ENCODE measurements at places on chromosomes 5 and 9. TPM values are rescaled to one million over a fixed set of nuclear protein-coding genes. Genes with fewer than 3 reads are reported as not detected.
A peak's percentile ranks its signal among the peaks of the same experiment; 100 is the strongest.

DNA sequence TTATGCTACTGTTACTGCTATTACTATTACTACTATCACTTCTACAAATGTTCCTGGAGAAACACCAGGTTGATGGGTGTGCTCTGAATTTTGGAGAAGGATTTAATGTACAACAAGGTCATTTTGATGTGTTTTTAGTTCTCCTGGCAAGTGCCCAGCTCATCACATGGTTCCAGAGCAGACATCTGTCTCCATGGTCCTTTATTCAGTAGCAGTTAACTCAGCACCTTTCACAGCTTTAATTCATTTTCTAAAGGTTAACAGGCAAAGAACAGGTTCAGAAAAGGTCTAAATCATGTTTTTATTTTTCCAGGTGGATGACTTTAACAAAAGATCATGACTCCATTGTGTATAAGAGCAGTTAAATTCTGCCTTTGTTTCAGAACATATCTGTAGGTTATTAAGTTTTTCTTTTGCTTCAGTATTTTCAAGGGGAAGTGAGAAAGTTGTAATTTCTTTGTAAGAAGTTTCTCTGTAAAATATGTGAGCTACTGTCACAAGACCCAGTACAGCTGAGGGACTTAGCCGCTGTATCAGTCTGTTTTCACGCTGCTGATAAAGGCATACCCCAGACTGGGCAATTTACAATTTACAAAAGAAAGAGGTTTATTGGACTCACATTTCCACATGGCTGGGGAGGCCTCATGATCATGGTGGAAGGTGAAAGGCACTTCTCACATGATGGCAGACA, 41.9 kb downstream of the MTRR start:
- no peaks in the 10 kb centered on the region for H3K27me3 ChIP-seq
- no peaks in the 10 kb centered on the region for H3K4me1 ChIP-seq
- H3K27ac ChIP-seq, result no peak overlapping the region
- peaks cover 15% of the 10 kb centered on the region for H3K36me3 ChIP-seq

DNA sequence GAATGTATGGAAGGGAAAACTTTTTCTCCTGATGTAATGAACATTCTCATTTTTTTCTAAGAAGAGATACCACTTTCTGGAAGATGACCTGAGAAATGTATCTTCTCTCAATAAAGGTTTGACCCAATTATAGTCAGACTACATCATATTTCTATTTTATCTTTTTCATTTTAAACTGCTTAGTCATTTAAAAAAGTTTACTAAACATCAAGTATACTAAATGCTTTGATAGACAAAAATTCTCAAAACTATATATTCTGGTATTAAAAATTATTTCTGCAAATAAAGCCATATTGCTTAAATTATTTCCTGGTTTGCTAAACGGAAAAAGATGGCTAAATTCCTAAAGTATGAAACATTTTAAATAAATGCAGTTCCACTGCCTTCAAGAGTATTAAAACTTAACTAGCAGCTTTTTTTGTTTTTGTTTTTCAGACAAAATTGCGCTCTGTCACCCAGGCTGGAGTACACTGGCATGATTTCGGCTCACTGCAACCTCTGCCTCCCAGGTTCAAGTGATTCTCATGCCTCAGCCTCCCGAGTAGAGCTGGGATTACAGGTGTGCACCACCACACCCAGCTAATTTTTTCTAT, 37.1 kb downstream of the FBXW11 start:
- no peak overlapping the region for H3K27ac ChIP-seq
- DNase-seq, result no peak
- H3K36me3 ChIP-seq, result no peaks in the 10 kb centered on the region

DNA sequence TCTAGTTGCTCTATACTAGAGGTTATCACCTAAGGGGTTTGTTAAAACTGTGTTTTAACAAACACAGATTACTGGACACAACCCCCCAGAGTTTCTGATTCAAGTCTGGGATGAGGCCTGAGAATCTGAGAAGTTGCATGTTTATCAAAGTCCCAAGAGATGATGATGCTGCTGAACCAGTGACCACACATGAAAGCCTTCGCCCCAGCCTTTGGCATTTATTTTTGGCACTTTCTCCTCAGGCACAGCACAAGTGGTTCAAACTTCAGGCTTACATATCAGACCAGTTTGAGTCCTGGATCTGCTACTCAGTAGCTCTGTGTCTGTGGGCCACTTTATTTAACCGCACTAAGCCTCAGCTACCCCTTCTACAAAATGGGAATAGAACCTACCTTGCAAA, 407.2 kb upstream of the PIK3R1 start:
- peaks cover 33% of the 10 kb centered on the region for H3K4me1 ChIP-seq
- no peaks in the 10 kb centered on the region for H3K36me3 ChIP-seq
- peak overlapping the region; percentile 88 for H3K27ac ChIP-seq
- H3K27me3 ChIP-seq, result no peaks in the 10 kb centered on the region
- no peak overlapping the region for H3K4me3 ChIP-seq
- no peak for DNase-seq

- DNase-seq, result no peak
- H3K27ac ChIP-seq, result no peak overlapping the region
- no peaks in the 10 kb centered on the region for H3K4me1 ChIP-seq
- H3K36me3 ChIP-seq, result no peaks in the 10 kb centered on the region
- no peak overlapping the region for H3K4me3 ChIP-seq
- H3K27me3 ChIP-seq, result no peaks in the 10 kb centered on the region
Observed at GRCh38 chr5:176588297-176588696, 21.7 kb downstream of the GPRIN1 start.

DNA sequence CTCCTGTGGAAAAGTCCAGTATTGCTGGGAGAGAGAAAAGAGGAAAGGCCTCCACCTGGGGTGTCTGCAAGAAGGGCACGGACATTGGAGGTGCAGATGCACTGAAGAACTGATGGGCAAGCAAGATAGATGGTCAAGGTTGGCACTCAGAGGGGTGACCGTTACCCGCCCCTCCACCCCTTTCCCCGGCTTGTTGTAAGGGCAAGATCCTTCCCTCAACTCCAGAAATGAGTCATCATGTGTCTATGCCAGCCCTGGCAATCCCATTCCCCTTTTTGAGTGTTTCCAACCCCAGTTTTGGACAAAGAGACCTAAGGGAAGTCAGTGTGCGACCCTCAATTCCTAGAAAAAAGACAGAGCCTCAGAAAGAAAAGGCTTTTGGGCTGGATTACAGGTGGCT, 34.9 kb upstream of the ATP6V1G1 start:
- H3K27ac ChIP-seq, result no peak overlapping the region
- peaks cover 7% of the 10 kb centered on the region for H3K27me3 ChIP-seq
- no peak for DNase-seq
- no peak overlapping the region for H3K4me3 ChIP-seq
- H3K4me1 ChIP-seq, result no peaks in the 10 kb centered on the region
- H3K36me3 ChIP-seq, result no peaks in the 10 kb centered on the region

DNA sequence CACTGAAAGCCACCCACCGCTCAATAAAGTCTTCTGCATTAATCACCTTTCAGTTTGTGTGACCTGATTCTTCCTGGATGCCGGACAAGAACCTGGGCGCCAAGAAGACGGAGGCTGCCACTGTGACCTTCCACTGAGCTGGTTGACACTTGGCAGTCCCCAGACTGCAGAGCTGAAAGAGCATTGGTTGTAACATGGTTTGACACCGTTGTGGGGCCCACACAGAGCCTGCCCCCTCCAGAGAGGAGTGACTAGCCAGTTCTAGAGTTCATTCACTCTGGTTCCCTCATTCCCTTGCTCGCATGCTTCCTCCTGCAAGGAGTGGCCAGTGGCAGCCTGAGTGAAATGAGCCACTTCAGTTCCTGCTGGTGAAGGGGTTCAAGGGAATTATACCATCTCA, 86.2 kb upstream of the ANXA1 start:
- no peak for DNase-seq
- H3K36me3 ChIP-seq, result no peaks in the 10 kb centered on the region
- no peaks in the 10 kb centered on the region for H3K4me1 ChIP-seq
- no peaks in the 10 kb centered on the region for H3K27me3 ChIP-seq

GRCh38 chr9:726005-726404, 115.5 kb upstream of the DMRT1 start:
- H3K27ac ChIP-seq, result no peak overlapping the region
- H3K4me1 ChIP-seq, result peaks cover 21% of the 10 kb centered on the region
- no peak overlapping the region for H3K4me3 ChIP-seq

- no peaks in the 10 kb centered on the region for H3K27me3 ChIP-seq
- no peak overlapping the region for H3K27ac ChIP-seq
- no peak for DNase-seq
- H3K4me3 ChIP-seq, result no peak overlapping the region
Observed at GRCh38 chr9:92737611-92738299, 26.9 kb downstream of the BICD2 start.

GRCh38 chr5:77355751-77356150, 136.4 kb downstream of the WDR41 start:
- H3K27me3 ChIP-seq, result no peaks in the 10 kb centered on the region
- H3K4me3 ChIP-seq, result no peak overlapping the region
- no peak for DNase-seq
- H3K4me1 ChIP-seq, result no peaks in the 10 kb centered on the region

DNA sequence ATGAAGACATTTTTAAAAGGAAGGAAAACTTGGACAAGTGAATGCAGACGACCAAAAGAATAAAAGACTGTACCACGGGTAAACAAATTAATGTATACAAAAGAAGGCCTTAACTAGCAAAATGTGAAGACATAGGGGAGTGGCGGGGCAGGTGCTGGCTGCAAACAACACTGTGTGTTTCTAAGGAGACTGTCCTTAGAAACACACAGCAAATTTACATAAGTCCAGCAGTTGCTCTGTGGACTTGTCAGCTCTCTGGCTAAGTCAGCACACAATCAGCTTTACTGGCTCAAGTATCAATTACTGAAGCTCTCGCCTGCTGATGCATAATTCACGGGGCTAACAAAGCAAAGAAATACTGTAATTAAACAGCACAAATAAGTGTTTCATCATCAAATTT, 24.8 kb downstream of the PTBP3 start:
- no peaks in the 10 kb centered on the region for H3K4me1 ChIP-seq
- H3K36me3 ChIP-seq, result no peaks in the 10 kb centered on the region
- no peak overlapping the region for H3K27ac ChIP-seq
- no peak for DNase-seq
- no peaks in the 10 kb centered on the region for H3K27me3 ChIP-seq

- H3K4me3 ChIP-seq, result no peak overlapping the region
- no peak for DNase-seq
- peak overlapping the region; percentile 18 for H3K27ac ChIP-seq
- H3K36me3 ChIP-seq, result no peaks in the 10 kb centered on the region
- H3K27me3 ChIP-seq, result no peaks in the 10 kb centered on the region
- H3K4me1 ChIP-seq, result peaks cover 8% of the 10 kb centered on the region
Observed at GRCh38 chr5:67214707-67215447, 18.3 kb upstream of the CD180 start.

DNA sequence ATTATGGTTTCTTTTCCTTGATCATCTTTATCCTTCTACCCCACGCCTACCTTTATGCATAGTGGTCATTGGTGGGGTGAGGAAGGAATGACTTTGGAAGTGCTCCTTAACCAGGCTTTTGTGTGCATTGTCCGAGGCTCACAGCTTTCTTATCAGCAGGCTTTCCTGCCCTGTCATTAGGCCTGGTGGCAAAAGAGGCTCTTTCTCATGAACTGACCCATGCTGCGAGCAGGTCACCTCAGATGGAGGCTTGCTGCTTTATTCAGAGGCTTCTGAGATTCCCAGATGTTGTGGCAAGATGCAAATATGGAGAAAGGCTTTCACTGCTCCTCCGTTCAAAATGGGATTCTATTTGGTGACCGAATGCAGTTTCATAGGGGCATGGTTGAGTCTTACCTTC, 57.4 kb upstream of the DMRTA1 start:
- H3K27ac ChIP-seq, result no peak overlapping the region
- no peaks in the 10 kb centered on the region for H3K27me3 ChIP-seq
- H3K4me3 ChIP-seq, result no peak overlapping the region
- H3K36me3 ChIP-seq, result no peaks in the 10 kb centered on the region
- no peak for DNase-seq

GRCh38 chr9:71830153-71830552, 61.8 kb upstream of the CEMIP2 start:
- no peaks in the 10 kb centered on the region for H3K4me1 ChIP-seq
- no peak overlapping the region for H3K4me3 ChIP-seq
- no peaks in the 10 kb centered on the region for H3K36me3 ChIP-seq
- no peak overlapping the region for H3K27ac ChIP-seq

- H3K27me3 ChIP-seq, result no peaks in the 10 kb centered on the region
- H3K4me3 ChIP-seq, result no peak overlapping the region
- H3K27ac ChIP-seq, result no peak overlapping the region
- DNase-seq, result no peak
- no peaks in the 10 kb centered on the region for H3K36me3 ChIP-seq
Observed at GRCh38 chr9:91059713-91060112, 258.1 kb downstream of the SYK start.

DNA sequence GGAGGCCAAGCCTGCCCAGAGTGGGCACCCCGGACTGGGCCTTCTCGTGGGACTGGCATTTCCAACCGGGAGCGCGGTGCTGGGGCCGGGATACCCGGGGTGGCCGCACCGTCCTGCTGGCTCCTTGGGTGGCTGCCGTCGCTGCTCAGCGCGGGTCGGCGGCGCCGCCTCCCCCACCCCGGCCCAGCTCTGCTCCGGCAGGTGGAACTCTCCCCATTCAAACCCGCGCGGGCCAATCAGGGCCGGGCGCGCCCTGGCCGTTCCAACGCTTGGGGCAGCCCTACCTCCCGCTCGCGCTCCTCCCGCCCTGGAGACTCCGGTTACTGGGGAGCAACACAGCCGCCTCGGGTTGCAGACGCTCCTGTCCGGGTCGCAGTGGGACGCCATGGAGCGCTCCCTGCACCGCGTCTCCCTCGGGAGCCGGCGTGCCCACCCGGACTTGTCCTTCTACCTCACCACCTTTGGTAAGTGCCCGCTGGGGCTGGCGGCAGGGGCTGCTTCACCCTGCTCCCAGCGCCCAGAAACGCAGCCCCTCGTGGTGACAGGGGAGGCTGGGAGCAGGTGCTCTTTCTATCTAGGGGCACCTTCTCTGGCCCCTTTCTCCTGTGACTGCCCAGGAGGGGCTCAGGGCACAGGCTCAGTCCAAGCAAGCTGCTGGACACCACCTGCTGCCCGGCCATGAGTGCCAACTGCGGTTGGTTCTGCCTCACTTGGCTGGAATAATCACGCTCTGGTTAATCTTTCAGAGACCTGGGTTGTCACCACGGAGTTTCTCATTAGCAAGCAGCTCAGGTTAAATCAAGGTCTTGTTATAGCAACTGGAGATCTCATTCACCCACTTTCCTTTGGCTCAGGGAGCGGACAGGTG, at the start of gene RGS3:
TSS of gene RGS3 (plus strand) at position 310 of the 868 bp plus-strand sequence. CDS start at position 386, 76 bp downstream.
- peak within 1 kb of the TSS; percentile 81 for H3K27ac ChIP-seq
- H3K4me3 ChIP-seq, result peak within 1 kb of the TSS; percentile 64
- peaks cover 26% of the 10 kb centered on the region for H3K4me1 ChIP-seq
- no peaks in the 10 kb centered on the region for H3K36me3 ChIP-seq
- H3K27me3 ChIP-seq, result no peaks in the 10 kb centered on the region
- DNase-seq, result peak; percentile 77

PCDHA1 gene
- not detected for total RNA-seq

OGN gene
- total RNA-seq, result 2.9 TPM

CARD9 gene
- 0.76 TPM for total RNA-seq

HRH2 gene
- 0.49 TPM for total RNA-seq

Measured in psoas muscle (tissue), 8 donors.